Activated T-cell treated with anti-CD3 and anti-CD28 coated beads for 24 hours (primary cell): ENCODE measurements at places on chromosomes 3 and 15.

DNA sequence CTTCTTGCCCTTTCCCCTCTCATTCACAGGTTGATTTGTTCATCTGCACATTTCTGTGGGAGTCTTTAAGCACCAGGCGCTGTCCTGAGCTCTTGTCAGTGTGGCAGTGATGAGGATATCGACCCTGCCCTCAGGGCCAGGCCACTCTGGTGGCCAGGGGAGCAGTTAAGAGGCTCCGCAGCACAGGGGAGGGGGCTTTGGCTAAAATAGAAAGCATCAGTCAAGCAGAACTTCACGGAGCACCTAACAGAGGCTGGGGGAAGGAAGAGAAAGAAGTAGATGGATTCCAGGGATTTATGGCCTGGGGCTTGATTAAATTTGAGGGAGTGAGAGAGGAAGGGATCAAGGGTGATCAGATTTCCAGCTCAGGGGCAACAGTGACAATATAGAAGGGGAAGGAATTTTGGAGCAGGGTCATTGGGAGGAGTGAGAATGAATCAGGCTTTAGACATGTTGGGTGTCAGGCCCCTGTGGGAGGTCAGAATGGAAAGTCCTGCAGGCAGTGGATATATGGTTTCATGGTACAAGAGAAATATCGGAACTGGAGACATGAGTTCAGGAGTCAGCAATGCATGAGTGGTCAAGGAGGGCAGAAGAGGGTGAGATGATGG is 73.0 kb upstream of the GLCE start:
- no peak for DNase-seq

- DNase-seq, result no peak
Measured at GRCh38 chr3:170560717-170561382, 25.0 kb downstream of the SLC7A14 start.

DNA sequence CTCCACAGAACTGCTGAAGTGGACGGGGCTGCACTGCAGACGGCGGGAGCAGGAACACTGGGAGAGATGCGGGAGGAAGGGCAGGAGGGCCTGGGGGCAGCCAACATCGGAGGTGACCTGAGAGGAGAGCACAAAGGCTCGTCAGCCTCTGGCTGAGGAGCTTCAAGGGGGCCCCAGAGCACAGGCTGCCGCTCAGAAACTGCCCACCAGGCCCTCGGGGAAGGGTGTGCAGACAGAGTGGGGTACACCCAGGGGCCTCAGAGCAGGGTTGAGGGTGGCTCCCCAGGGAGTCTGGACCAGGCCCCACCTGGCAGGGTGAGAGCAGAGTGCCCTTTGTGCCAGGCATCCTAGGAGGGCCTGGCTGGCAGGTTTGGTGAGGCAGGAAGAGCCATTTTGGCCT is 14.7 kb upstream of the RHO start:
- no peak for DNase-seq

GRCh38 chr15:38369936-38370478 is 83.9 kb upstream of the FAM98B start:
- DNase-seq, result no peak

DNA sequence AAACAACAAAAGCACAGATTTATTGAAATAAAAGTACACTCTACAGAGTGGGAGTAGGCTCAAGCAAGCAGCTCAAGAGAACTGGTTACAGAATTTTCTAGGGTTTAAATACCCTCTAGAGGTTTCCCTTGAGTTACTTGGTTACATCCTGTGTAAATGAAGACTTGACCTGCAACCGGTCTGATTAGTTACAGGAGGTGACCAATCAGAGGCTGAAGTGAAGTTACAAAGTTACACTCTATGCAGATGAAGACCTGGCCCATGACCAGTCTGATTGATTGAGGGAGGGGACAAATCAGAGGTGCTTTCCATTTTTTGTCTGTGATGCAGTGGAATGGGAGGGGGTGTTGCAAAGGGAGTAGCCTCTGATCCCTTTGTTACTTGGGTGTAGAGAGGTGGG is 723.4 kb downstream of the ZPLD1 start:
- DNase-seq, result no peak

DNA sequence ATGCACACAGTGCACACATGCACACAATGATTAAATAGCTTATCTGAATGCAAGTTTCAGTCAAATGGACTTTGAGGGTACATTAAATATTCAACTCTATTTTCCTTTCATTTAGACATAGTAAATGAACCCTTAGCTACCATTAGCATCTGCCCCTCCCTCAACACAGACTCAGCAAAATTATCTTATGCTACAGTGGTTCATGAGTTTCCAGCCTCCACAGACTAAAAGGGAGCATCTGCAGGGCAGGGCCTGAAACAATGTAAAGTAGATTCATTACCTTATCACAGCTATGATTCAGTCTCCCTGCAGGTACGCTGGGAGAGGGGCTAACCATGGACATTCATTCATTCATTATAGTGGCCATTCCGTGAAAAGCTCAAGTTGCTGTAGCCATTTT is 329.1 kb downstream of the VGLL3 start:
- DNase-seq, result no peak

- no peak for DNase-seq
Measured at GRCh38 chr3:171810629-171811294, 479 bp upstream of the PLD1 start.

- DNase-seq, result no peak
Measured at GRCh38 chr15:79322306-79322705, 11.4 kb downstream of the TMED3 start.

GRCh38 chr3:41932464-41932863 is 29.4 kb downstream of the ULK4 start:
- DNase-seq, result no peak

- DNase-seq, result no peak
Measured at GRCh38 chr15:86055688-86056087, 24.0 kb upstream of the AGBL1 start.

DNA sequence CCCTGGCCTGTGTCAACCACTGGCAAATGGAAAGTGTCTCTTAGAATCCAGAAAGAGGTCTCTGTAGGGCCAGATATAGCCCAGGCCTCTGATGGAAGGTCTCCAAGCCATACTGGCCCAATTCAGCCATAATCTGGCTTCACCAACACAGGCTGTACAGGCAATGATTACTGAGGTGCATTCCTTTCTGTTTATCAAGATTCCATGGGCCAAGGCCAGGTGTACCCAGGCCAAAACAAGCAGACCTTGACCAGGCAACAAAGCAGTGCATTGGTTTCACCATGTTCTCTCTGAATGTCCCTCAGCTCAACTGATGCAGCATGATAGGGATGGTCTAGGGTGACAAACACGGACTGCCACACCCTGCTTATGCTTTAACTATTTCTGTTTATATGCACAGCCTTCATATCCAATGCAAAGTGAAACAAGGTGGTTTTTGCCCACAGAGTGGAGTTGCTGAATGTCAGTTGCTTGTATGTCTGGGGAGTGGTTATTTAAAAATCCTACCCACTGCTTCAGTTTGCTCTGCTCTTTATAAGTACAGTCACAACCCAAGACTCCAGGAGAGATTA is 25.2 kb downstream of the CCNL1 start:
- DNase-seq, result no peak

GRCh38 chr15:74723754-74724334 is 1.5 kb downstream of the CYP1A1 start:
- no peak for DNase-seq

DNA sequence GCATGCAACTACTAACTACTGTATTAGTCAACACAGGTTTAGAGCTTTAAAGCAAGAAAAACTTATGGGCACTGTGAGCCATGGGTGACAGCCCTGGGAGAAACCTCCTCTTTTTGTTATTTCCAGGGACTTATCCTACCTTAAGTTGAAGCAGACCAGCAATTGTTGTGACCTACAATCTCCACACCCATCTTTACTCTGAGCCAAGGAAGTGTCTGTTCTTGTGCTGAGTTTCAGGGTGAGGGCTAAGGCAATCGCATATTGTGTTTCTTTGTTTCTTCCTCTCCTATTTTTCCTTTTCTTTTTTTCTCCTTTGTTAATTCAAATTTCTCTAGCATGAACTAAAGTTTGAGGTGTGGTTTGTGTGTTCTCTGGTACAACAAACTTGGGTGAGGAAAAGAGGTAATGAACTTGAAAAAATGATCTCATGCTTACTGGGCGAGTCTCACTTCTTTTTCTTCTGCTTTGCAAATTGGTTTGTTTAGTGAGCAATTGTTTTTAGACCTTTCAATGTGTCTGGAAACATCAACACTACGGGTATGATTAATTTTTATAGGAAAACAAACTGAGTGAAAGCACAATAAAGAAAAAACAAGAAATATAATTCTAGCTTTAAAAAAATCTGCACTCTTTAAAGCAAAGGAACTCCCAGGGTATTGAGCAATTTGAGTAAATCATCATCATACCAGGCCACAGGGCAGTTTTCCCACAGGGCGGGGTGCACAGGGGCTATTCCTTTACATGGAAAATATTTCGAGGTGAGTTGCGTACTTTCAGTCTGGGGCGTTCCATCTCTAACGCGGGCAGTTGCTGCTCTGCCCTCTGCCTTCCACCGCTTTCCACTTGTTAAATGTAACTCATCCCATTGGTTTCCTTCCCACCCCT is 2.7 kb downstream of the UPK1B start:
- no peak for DNase-seq

GRCh38 chr3:15892311-15893227 is 94.8 kb upstream of the ANKRD28 start:
- DNase-seq, result no peak

DNA sequence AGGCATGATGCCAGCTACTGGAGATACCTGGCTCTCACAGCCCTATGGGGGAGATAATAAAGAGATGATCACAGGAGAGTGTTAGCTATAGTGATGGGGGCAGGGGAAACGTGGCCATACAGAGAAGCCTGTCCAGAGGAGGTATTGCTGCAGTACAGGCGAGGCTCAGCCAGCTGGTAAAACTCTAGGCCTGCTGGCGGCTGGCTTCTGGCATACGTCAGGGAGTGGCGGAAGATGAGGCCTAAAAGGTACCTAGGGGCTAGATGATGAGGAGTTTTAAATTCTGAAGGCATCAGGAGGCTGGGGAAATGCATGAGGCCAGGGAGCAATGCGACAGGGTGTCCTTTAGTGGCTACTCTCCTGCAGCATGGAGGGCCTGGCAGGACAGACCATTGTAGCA is 110.7 kb downstream of the EEFSEC start:
- DNase-seq, result no peak

DNA sequence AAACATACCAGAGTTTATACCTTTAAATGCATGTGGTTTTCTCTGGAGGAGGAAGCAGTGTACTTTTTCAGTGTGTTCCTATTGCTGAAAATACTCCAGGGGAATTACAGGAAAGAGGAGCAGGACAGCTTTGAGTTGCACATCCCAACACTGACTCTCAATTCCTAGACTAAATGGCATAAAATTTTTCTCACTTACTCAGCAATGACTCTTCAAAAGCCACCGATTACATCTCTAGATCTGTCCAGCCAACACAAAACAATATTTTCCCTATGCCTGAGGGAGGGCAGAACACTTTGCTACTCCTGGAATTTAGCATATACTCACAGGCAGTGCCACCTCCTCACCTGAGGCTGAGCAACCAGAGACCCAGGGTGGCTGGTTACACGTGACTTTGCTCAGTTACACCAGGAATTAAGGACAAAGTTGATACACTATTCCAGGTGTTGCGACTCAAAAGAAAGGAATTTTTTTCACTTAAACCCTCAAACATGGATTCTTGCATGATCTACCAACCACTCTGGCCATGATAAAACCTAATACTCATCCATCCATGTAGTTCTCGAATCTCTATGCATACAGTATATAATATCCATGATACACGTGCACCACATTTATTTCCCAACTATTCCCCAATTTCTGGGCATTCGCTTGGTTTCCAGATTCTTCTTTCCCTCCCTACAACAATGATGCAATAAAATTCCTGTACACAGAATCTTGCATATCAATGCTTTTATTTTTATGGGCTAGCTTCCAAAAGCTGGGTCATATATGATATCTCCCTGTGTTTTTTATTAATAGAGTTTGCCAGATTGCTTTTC is 194.6 kb downstream of the THRB start:
- no peak for DNase-seq

DNA sequence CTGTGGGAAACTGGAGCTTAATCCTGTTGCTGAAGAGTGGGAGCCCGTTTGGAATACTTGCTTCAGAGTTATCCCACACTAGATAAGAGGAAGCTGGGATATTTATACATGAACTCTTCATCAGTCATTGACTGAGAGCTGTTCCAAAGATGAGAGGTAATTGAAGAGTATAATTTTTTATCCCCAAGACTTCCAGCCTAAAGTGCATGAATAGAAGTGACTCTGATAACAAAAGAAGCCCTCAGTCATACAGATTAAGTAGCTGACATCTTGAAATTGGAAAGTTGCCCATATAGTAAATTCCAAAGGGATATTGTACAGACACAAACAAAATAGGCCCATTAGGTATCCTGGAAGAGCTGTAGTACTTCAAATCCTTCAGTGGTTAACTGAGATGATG is 268.0 kb downstream of the EPHA3 start:
- DNase-seq, result no peak

DNA sequence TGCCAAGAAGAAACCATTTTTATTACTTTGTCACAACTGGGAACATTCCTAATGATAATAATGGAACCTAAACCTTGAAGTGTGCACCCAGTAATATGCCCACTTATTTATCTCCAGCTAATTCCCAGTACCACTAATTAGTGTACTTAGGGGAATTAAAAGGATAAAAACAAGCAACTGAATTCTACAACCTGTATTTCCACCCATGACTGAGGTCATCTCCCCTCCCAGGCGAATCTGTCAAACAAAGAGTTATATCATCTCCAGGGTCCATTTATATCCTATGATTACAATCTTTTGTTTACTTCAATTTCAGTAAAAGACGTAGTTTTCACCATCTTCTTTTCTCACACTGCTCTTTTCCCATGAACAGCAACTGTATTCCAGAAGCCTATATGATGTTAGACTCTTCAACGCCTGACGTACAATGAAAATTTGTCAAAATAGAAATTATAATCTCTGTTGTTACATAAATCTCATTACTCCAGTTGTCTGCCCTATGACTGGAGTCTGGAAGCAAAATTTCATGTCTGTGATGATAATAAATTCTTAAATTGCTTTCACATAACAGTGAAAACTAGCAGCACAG is 177.6 kb downstream of the GOLIM4 start:
- no peak for DNase-seq

GRCh38 chr3:110375751-110376518 is 695.7 kb upstream of the NECTIN3 start:
- no peak for DNase-seq
